ENCODE measurements at places on chromosomes 4 and X.

DNA sequence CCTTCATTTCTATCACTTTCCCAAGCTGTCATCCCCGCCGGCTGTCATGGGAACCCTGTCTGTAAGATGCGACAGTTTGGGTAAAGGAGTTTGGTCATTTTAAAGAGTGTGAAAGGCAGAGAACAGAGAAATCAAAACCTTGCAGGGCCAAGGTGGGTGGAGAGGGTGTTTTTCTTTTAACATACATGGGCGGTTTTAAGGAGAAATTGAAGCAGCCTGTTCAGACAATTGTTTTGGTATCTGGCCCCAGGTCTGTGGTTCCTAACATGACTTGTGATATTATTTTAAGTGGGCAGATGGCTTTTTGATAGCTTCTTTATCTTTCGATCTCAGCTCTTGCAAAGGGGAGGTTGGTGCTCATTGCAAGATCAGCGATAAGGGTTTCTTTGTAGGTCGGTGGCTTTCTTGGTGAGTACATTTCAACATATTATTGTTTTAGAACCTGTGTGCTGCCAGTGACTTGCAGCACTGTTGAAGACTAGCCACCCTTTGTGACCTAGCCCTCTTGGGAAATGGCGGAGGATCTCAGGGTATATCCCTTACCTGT lies 3.7 kb downstream of the PPP1R3F start:
- DNase-seq = peak; percentile 48

DNA sequence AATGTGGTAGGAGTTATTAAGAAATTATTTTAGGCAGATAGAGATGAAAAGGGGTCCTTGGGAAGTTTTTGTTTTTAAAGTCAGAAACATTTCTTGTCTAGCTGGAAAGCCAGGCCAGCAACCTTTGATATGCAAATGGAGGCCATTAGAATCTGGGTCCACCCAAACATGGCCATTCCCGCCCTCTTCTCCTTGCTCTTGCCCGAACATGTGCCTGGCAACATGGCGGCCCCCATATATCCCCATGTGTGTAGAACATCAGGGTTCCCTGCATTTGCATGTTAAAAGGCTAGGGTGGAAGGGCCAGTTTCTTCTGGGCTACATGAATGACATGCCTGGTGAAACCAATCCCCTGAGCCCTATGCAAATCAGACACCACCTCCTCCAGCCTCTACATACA lies 80.7 kb upstream of the PLAC8 start:
- no peak for DNase-seq

- DNase-seq = no peak
These were observed 115.7 kb upstream of the PJA1 start for GRCh38 chrX:69280933-69281332.

DNA sequence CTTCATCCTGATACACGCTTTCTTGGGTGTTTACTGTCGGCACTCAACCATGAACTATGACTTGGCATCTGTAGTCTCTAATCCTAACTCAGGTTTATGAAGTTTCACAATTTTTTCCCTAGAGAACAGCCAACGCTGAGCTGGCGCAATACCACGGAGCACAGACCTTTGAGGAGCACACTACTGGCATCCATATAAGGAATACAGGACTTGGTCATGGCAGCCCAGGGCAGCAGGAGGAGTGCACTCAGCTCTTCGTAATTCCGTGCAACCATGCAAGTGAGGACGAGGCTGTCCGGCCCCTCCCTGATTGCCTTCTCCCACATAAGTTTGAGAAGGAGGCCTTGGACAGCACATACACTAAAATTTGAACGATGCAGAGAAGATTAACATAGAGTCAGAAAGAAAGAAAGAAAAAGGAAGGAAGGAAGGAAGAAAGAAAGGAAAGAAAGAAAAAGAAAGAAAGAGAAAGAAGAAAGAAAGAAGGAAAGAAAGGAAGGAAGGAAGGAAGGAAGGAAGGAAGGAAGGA lies 41.0 kb upstream of the PDLIM5 start:
- no peak for DNase-seq

DNA sequence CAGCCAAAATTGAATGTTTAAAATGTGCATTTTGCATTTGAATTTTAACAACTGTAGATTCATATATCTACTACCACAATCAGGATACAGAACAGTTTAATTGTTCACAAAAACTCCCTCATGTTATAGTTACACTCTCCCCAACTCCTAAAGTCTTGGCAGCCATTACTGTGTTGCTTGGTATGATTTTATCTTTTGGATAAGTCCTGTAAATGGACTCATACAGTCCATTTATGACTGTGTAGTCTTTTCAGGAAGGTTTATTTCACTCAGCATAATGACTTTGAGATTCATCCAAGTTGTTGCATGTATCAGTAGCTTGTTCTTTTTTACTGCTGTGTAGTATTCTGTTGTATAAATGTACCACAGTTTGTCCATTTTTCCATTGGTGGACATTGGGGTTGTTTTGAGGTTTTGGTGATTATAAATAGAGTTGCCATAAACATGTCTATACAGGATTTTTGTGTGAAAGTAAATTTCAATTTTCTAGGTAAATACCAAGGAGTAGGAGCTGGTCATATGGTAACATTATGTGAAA lies 9.9 kb downstream of the FAM193A start:
- no peak for DNase-seq

DNA sequence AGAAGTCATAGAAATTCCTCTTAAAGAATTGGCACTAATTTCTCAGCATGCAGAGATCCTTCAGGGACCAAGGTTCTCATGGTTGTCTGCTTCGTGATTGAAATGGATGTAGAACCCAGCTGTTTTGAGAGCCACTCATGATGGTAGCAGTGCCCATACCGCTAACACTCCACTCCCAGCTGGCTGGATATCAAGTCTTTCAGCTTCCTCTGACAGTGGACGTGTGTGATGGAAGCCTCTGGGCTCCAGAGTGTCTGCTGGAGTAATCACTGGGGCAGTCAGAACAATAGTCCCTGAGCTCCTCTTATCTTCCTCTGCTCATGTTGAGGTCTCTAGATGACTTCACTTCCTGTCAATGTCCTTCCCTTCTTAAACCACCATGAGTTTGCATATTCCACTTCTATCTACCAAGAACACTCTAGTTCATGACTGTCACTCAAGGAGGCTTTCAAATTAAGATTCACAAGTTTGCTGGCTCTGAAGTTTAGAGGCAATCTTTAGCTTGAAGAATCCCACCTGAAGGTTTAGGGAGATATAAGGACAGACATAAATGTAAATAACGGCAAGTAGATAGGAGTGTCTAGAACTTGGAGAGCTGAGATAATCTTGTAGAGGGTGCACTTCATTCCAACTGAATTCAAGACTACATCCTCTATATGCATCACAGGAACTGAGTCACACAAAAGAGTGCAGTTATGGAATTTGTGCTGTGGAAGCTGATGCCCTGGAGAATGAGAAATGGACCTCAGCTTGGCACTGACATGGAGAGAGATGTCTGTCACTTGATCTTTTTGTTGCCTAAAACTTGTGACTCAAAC lies 64.5 kb upstream of the WDR1 start:
- no peak for DNase-seq

DNA sequence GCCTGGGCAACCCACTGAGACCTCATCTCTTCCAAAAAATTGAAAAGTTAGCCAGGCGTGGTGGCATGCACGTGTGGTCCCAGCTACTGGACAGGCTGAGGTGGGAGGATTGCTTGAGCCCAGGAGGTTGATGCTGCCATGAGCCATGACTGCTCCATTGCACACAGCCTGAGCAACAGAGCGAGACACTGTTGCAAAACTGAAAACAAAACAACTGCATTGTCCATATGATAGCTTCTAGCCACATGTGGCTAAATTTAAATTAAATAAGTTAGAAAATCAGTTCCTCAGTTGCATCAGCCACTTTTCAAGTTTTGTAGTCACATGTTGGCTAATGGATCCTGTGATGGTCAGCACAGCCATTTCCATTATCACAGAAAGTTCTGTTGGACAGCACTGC lies 67.9 kb downstream of the GAB1 start:
- no peak for DNase-seq

- DNase-seq = no peak
These were observed 4.2 kb downstream of the TLL1 start for GRCh38 chr4:165877286-165877685.

DNA sequence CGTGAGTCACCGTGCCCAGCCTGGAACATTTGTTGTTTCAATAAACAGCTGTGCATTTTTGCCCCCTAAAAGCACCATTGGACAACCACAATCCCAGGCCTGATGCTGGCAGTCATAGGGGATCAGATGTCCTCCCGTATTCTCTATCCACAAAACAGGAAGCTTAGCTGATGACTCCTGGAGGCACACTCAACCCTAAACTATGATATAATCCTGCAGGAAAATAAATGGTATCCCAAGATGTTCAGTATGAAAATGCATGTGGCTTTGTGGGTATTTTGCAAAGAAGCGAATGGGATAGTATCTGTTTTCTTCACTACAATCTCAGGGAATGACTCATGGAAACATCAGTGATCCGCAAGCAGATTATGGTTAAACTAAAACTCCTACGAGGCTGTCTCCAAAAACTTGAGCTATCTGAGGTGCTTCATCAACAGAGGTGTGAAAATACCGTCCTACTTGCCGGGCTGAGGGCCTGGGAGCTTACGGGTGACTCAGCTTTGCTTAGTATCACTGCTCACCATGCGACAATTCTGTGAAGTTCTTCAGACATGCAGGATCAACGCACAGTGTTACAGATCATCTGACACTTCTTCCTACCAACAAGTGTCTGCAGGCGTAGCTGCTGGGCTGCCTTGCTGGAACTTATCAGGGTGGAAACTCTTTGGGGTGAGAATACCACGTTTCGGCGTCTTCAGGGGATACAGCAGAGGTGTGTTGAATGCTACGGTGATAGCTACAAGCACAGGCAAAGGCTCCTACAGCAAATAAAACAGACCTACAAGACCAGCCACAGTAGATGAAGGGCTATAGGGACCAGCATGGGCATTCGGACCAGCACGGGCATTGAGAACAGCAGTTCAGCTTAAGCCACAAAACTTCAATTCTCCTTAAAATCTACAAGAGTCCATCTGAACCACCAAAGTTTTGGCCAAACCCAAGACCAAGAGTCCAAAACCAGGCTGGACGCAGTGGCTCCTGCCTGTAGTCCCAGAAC lies 148.5 kb downstream of the DHRSX start:
- no peak for DNase-seq

DNA sequence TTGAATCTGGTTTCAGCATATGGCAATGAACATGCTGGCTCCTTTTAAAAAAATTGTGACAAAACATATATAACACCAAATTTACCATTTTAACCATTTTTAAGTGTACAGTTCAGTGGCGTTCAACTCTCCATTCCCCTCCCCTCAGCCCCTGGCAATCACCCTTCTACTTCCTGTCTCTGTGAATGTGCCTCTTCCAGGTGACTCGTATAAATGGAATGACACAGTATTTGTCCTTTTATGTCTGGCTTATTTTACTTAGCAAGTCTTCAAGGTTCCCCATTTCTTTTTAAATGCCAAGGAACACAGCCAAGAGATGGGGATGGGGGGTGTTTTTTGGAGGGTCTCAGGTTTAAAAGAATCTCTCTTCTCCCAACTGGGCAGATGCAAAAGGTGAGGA lies 35.4 kb upstream of the BCLAF3 start:
- DNase-seq = no peak

GRCh38 chrX:15158736-15159406 lies 111.0 kb downstream of the ASB9 start:
- DNase-seq = peak; percentile 22

DNA sequence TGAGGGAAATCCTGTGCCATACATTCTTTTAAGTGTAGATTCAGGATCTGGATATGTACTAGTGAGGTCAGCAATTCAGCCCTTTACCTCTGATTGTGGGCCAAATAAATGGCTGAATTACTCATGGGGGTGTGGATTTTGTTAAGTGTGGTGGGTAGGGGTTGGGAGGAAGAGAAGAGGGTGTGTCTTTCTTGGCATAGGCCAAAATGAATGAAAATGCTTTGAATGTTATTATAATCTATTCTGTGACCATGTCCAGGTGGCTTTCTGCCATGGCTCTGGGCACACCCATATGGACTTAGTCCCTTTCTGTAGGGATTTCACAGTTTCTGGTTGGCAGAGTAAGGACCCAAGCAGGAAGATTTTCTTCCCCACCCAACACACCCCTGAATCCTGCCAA lies 244.3 kb downstream of the CBR4 start:
- DNase-seq = no peak

GRCh38 chrX:120726294-120726693 lies 96.4 kb upstream of the C1GALT1C1 start:
- no peak for DNase-seq

DNA sequence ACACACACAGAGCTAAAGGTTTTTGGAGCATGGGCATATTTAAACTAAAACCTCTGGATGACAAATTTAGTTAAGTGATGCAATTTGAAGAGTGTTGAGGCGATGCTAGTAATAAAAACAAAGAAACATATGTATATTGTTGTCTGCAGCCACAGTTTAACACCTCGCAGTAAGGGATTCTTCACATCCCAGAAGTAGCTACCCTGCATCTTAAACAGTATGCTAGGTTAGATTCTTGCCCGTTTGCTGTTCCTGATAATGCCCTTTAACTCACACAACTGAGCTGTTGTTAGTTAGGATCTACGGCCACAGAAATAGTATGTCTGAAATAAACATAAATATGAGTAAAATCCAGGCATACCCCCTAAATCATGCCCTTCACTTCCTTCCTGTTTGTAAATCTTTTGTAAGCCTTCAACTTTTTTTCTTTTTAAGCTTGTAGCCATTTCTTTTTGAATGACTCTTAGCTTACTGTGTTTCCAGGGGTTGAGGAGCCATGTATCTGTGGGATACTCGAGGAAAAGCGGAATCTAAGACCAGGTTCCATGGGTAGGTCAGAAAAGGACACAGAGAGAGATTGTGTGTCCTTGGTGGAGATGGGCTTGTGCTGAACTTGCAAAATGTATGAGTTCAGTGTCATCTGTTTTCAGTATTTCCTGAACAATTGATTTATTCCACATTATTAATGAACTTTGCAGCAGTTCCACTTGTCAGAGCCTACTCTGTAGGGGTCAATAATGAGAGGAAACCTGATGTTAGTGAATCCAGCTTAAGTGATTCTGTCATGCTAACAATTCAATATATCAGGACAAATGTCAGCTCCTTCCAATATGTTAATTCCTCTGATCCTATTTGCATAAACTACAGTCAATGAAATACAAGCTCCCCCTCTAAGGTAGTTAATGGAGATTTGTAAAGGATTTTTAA lies 349.6 kb downstream of the GPAT3 start:
- DNase-seq = no peak

DNA sequence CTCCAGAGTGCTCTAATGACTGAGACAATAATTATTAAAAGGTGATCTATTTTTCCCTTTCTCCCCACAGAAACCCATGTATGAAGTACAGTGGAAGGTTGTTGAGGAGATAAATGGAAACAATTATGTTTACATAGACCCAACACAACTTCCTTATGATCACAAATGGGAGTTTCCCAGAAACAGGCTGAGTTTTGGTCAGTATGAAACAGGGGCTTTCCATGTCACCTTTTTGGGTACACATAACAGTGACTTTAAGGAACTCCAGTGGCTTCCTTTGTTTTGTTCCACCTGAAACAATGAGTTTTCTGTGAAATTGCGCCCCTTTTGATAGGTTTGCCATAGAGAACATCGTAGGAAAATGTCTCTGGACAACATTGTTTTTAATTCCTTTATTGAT lies 69.6 kb downstream of the KIT start:
- no peak for DNase-seq

All from stimulated activated naive CD4-positive, alpha-beta T cell treated with Interleukin-2 at 50 U/mL for 16 hours (primary cell).